ENCODE measurements at places on chromosomes 11 and 22.

GRCh38 chr11:90344546-90344945, 121.7 kb upstream of the CHORDC1 start:
- DNase-seq, result no peak

DNA sequence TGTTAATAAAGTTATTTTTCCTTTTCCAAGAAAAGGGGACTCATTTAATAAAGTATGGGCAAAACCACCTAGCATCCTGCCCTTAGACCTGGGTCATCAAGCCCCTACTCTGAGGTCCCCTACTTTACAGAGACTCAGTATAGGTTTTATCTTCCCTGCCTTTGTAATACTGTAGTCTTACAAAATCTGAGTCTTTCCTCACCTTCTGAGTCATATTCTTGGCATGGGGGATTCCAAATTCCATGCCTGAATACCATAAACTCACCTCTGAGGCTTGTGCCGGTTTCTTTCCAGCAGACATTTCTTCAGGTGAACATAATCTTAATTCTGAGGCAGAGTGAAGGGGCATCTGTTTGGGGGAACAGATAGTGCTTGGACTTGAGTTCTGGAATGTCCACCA, 282.5 kb downstream of the KCNA4 start:
- DNase-seq, result no peak

- no peak for DNase-seq
These were observed 3.8 kb downstream of the ELMOD1 start for GRCh38 chr11:107594736-107595135.

- no peak for DNase-seq
These were observed 16.8 kb upstream of the ADSL start for GRCh38 chr22:40329466-40329865.

DNA sequence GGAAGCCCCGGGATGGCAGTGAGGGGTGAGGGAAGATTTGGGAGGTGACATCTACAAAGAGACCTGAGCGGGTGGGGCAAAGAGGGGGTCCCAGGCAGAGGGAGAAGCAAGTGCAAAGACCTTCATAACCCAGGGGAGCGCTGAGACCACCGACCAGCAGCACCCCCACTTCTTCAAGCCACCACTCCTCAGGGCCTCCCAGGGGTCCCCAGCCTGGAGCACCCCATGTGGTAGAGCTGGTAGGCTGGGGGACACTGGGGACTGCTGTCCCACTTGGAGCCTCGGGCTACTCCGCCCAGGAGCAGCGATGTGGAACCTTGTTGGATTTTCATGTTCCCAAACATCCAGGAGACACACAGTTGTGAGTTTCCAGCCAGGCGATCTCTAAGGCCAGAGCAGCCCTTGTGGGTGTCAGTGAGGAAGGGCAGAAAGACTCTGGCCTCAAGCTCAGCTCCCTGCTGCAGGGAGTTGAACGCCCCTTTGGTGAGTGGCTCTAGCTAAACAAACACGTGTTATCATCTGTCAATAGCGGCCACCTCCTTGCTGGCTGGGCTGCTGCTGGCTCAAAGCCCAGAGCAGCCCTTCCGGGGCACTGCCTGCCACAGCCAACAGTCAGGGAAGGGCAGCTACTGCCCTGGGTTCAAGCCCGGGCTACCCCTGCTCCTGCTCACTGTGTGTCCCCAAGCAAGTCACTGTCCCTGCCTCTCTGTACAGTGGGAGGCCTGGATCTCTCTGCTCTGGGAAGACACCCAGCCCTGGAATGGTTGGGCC, 25.7 kb upstream of the CHKA start:
- DNase-seq, result no peak

- DNase-seq, result no peak
These were observed 15.5 kb upstream of the OR52K1 start for GRCh38 chr11:4466871-4467442.

- no peak for DNase-seq
These were observed 79.1 kb upstream of the WNT7B start for GRCh38 chr22:46055911-46056545.

DNA sequence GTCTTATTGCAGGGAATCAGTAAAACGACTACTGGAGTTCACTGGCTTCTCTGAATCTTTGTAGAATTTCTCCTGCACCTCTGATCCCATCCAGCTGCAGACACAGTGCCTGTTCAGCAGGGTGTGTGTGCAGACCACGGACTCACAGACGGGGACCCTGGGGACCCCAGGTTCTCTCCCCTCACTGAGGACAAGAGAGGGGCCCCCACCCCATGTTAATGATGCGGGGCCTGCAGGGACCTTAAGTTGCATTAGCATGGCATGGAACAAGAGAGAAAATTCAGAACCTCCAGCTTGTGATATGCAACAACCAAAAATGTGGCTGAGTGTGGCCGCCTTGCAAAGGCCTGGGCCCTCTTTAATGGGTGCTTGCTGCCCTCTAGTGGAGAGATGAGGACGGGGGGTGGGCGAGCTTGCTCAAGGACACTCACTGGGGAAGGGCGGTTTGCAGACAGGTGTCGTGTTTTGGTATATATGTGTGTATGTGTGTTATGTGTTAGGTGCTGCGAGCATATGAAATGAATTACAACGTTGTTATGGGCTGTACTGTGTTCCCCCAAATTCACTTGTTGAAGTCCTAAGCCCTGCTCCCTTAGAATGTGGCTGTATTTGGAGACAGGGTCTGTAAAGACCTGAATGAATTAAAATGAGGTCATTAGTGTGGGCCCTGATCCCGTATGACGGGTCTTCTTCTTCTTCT, 84.4 kb upstream of the SEPTIN5 start:
- DNase-seq, result peak; percentile 84

GRCh38 chr11:45652781-45653180, 12.6 kb downstream of the CHST1 start:
- no peak for DNase-seq

- DNase-seq, result no peak
These were observed 27.6 kb downstream of the RCOR2 start for GRCh38 chr11:63889344-63889743.

DNA sequence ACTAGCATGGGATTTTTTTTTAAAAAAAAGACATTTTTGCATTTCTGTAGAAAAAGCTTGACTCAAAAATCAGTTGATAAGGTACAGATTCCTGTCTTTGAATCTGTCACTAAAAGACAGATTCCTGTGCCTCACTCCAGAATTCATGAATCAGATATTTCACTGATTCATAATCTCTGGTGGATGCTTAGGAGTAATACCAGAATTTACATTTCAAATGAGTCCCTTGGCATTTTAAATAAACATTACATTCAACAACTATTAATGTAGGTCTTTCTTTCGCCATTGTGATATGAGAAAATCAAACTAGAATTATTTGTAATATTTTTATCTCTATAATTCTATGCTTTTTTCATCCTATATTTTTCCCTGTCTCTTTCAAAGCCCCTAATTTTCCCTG, 128.3 kb downstream of the APIP start:
- DNase-seq, result no peak
